ENCODE measurements at places on chromosomes 1 and 21. TPM values are rescaled to one million over a fixed set of nuclear protein-coding genes. Genes with fewer than 3 reads are reported as not detected.

ANKRD45 gene
- not detected for total RNA-seq

OR2L13 gene
- total RNA-seq, result not detected

- H3K4me1 ChIP-seq, result no peaks in the 10 kb centered on the region
- no peak overlapping the region for H3K4me3 ChIP-seq
- no peak overlapping the region for H3K27ac ChIP-seq
- H3K36me3 ChIP-seq, result no peaks in the 10 kb centered on the region
- no peaks in the 10 kb centered on the region for H3K27me3 ChIP-seq
Observed at GRCh38 chr1:31723828-31724359, 20.1 kb upstream of the COL16A1 start.

GRCh38 chr1:3714284-3714741 lies 37.9 kb upstream of the CCDC27 start:
- no peak for DNase-seq
- no peaks in the 10 kb centered on the region for H3K27me3 ChIP-seq
- H3K36me3 ChIP-seq, result no peaks in the 10 kb centered on the region
- H3K27ac ChIP-seq, result no peak overlapping the region

- no peak overlapping the region for H3K27ac ChIP-seq
- H3K4me3 ChIP-seq, result no peak overlapping the region
- no peaks in the 10 kb centered on the region for H3K4me1 ChIP-seq
- H3K27me3 ChIP-seq, result no peaks in the 10 kb centered on the region
- DNase-seq, result no peak
- H3K36me3 ChIP-seq, result no peaks in the 10 kb centered on the region
Observed at GRCh38 chr1:172537366-172537765, 4.4 kb downstream of the SUCO start.

GRCh38 chr1:82400521-82400920 lies 599.8 kb downstream of the ADGRL2 start:
- no peaks in the 10 kb centered on the region for H3K27me3 ChIP-seq
- H3K4me1 ChIP-seq, result no peaks in the 10 kb centered on the region
- DNase-seq, result no peak
- no peak overlapping the region for H3K4me3 ChIP-seq

- H3K27me3 ChIP-seq, result no peaks in the 10 kb centered on the region
- no peak for DNase-seq
- no peak overlapping the region for H3K27ac ChIP-seq
- peaks cover 15% of the 10 kb centered on the region for H3K4me1 ChIP-seq
- H3K4me3 ChIP-seq, result no peak overlapping the region
Observed at GRCh38 chr1:182301467-182302198, 90.0 kb downstream of the GLUL start.

DNA sequence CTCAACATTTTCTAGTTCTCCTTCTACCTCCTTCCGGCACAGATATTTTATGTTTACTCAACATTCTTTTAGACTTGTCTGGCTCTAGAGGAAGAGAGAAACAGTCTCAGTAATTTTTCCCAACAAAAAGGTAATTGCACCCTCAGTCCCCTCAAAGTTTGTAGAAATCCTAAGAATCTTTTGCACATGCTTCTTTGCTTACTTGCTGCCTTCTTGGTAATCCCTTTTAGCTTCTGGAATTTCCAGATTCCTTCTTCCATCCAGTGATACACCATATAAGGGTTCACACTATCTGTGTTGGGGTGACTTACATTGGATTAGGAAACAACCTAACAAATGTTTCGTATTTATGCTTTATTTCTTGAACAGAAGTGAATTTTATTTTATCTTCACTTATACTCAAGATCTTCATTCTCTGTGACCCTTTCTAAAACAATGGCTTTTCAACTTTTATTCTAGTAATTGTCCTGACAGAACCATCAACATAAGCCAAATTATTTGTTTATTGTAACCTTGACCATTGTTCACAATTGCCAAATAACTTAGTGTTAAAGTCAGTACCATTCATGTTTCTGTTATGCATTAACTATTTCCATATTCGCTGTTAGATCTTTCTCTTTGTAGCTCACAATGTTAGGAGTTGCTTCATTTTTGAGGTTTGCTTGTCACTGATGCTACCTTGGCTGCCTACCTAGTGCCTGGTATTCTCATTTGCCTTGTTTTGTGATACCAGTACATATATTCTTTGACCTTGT lies 238.1 kb downstream of the HMCN1 start:
- no peak for DNase-seq
- no peak overlapping the region for H3K4me3 ChIP-seq
- no peaks in the 10 kb centered on the region for H3K27me3 ChIP-seq
- H3K36me3 ChIP-seq, result no peaks in the 10 kb centered on the region
- no peaks in the 10 kb centered on the region for H3K4me1 ChIP-seq
- no peak overlapping the region for H3K27ac ChIP-seq

Data from right lobe of liver (tissue), 6 donors.